ENCODE measurements at places on chromosomes 7 and 10.

DNA sequence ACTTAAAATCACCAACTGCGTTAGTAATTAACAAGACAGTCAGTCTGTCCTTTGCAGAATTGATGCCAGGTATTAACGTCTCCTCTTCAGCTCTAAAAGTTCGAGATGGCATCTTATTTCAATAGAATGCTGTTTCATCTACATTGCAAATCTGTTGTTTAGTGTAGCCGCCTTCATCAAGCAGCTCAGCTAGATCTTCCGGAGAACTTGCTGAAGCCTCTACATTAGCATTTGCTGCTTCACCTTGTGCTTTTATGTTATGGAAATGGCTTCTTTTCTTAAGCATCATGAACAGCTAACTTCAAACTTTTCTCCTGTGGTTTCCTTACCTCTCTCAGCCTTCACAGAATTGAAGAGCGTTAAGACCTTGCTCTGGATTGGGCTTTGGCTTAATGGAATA, 95.5 kb upstream of the FAM20C start:
- DNase-seq, result no peak

- DNase-seq, result no peak
Observed at GRCh38 chr7:45102785-45103712, 8.4 kb downstream of the TBRG4 start.

DNA sequence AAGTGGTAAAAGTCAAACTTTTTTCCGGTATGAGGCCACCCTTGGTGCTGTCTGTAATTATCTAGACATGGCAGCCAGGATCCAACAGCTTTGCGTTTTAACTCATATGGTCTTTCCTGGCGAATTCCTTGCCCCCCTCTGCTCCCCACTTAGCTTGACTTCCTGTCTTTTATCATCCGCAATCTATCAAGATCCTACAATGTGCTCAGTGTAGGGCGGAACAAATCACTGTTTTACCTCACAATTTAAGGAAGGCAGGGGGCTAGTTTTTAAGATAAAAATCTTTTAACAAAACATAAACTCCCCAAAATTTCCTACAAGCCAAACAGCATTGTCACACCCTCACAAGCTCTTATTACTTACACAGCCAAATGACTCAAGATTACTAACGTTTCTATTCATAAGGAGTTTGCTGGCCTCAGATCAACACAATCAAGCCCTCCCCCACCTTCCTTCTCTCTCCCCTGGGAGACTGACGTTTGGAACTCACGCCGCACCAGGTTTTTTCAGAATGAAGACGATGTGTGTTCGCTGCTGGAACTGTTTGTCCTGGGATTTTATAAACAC, 1.3 kb upstream of the CDK14 start:
- DNase-seq, result no peak

DNA sequence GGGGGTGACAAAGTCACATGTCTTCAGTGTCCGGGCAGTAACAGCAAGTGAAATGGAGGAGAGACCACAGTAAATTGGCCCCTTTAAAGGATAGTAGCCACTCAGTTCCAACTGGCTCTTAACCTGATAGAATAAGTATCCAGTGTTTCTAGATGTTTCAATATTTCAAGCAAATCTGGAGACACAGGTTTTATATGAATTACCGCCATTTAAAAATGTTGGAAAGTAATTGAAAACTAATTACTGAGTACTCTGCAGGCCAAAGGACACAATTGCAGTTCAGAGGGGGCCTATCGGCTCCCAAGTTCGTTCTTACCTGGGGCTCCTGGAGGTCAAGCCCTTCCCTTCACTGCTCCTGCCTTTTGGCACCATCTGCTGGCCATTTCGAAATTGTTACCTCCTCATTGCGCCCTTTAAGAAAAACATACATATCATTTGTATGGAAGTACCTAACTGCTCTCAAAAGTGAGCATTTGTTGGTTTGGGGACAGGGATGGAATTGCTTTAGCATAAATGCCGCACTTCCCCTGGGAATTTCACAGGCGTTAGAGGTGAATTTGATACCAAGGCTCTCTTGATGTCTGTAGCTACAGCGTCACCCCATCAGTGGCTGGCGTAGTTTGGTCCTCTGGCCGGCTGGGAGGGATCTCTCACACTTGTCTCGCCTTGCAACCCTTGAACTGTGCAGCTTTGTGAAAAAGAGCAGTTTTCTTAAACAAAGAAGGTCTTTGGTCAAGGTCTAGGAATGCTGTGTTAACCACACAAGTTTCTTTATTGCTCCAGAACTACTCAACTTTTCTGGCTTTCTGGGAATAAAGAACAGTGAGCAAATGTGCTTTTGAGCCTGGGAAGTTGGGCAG, 220.0 kb downstream of the ARHGAP21 start:
- peak; percentile 69 for DNase-seq

GRCh38 chr7:22435720-22436119, 64.3 kb downstream of the STEAP1B start:
- no peak for DNase-seq

DNA sequence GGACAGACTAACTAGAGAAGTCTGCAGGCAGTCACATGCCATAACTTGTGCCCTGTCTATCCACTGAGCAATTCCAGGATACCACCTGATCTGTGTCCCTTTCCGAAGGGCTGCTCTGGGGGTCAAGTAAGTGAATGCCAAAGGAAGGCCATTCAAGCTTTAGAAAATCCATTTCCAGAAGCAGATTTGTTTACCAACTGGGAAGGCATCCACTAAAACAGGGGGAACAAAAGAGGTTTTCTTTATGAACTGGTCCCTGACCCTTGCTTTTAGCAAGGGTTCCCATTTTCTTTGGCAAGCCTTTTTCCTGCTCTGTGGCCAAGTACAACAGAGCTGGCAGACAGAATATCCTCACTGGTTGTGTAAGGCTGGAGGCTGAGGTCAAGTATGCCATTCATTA, 36.5 kb downstream of the ITPRID1 start:
- no peak for DNase-seq

DNA sequence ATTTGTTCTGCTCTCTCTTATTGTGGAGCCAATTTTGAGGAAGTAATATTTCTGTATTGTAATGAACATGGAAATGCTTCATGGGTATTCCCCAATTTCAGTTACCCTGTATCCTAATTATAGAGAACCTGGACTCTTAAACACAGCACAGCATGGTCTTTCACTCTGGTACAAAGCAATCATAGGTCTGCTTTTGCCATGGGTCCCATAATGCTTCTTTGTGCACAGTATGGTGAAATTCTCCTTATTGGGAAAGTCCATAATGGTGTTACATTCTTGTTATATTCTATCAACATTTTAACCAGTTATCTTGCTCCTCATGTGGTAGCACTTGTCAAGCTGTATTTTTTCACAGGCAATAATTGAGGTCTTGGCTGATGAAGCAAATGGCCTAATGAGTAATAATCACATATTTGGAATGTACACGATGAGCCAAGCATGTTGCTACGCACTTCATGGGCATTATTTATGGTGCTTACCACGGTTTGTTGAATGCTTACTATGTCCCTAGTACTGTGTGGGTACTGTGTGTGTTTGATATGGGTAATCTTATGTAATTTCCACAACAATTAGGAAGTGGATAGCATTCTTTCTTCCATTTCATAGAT, 42.9 kb downstream of the PRKG1 start:
- no peak for DNase-seq

DNA sequence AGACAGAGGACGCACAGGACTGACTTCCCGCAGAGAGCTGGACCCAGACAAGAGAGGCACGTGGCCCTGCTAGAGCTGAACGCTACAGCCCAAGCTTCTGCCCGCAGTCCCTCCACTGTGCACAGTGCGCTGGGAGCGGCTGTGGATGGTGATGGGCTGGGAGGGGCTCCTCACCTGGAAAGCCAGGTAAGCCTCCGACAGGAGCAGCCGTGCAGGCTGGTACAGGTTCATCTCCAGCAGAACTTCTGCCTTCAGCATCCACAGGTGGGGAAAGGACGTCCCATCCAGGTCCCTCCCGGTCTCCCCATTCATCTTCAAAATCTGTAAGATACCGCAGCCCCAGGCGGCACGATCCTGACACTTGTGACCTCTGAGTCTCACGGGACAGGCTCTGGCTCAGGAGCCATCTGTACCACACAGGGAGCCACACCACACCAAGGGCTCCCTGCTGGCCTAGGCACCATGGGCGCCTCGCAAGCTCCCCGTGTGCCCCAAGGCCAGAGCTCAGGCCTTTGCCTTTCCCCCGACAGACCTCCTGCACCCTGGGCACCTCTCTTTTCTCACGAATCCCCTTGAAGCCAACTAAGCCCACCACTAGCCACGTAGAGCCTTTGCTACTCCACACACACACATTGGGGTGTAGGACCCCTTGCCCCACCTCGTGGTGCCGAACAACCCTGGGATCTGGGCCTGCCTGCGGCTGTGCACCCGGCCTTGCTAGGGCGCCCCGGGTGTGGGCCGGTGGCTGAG, 76.3 kb downstream of the CFAP46 start:
- no peak for DNase-seq

DNA sequence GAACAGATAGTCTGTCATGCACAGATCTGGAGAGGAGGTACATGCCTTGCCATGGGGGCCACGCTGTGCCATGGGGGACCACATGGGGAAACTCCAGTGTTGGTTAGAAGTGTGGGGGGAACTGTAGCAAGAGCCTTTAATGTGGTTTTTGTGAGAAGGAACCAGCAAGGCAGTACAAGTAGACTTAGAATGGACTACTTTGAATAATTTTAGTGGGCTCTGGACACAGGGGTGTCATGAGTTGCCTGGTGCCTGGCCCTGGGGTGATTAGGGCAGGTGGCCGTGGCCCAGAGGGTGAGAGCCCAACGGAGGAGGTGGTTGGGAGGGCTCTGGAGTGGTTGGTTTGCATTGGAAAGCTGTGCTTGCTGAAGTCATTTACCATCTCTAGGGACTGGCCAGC, 77.2 kb downstream of the CXCL12 start:
- no peak for DNase-seq

DNA sequence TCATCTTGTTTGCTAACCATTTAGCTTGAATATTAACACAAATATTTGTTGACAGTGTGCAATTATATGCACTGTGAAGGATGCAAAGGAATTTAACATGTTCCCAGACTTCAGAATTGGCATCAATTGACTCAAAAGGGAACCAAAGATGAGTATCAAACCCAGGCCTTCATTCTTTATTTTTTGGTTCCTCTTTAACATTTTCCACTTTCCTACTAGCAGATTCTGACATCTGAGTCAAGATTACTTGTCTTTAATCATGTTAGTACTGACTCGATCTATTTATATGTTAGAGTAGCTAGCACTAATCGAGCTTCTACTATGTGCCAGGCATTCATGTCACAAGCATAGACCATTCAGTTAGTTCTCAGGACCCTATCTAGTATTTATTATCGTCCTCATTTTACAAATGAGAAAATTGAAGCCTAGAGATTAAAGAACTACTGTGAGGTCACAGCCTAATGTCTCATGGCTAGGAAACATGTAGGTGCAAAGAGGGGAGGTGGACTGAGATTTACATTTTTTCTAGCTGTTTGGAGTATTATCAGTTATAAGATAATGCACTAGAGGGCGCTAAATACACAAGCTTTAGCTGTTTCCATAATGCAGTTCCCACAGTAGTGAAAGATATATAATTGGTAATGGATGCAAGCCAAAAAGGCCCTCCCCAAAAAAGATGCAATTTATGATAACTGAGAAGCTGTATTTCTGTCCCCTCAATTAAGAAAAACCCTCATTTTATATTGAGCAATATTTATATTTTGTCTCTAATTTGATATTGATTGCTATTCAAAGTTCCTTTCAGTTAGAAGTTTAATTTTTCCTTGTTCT, 32.9 kb upstream of the KMT2E start:
- DNase-seq, result peak; percentile 79

DNA sequence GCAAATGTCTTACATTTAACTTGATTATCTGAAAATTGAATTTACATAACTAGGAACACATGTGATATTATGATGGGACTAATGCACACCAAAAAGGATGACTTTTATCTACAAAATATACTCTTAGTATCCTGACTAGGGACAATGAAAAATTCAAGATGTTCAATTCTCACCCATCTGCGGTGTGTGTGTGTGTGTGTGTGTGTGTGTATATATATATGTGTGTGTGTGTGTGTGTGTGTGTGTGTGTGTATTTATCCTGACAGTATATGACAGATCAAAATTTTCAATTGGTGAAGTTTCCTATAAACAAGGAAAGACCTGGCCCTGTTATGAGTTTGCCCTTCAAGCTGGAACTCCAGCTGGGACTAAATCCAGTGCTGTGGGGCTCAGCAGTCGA, 40.3 kb upstream of the MET start:
- no peak for DNase-seq

DNA sequence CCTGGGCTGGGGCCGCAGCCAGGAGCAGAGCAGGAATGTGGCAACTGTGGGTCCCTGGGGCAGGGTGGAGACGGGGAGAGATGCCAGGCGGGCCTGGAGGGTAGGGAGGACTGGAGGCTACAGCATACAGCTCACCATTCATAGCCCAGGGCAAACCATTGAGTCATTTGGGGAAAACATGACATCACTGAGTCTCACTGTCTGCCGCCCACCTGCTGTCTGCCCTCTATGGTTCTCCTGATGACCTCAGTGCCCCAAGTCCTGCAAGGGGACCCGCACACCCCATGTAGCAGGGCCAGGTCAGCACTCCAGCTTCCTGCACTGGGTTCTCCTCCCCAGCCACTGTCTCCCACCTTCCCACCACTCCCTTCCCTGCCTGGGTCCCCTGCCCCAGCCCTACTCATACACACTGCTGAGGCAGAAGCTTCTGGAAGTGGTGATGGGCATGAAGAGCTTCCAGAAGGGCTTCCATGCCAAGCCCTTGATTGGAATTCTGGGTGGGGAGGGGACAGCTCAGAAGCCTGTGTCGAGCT, 10.4 kb downstream of the CHST3 start:
- DNase-seq, result no peak

- DNase-seq, result no peak
Observed at GRCh38 chr10:132628966-132629900, 91.6 kb downstream of the INPP5A start.

DNA sequence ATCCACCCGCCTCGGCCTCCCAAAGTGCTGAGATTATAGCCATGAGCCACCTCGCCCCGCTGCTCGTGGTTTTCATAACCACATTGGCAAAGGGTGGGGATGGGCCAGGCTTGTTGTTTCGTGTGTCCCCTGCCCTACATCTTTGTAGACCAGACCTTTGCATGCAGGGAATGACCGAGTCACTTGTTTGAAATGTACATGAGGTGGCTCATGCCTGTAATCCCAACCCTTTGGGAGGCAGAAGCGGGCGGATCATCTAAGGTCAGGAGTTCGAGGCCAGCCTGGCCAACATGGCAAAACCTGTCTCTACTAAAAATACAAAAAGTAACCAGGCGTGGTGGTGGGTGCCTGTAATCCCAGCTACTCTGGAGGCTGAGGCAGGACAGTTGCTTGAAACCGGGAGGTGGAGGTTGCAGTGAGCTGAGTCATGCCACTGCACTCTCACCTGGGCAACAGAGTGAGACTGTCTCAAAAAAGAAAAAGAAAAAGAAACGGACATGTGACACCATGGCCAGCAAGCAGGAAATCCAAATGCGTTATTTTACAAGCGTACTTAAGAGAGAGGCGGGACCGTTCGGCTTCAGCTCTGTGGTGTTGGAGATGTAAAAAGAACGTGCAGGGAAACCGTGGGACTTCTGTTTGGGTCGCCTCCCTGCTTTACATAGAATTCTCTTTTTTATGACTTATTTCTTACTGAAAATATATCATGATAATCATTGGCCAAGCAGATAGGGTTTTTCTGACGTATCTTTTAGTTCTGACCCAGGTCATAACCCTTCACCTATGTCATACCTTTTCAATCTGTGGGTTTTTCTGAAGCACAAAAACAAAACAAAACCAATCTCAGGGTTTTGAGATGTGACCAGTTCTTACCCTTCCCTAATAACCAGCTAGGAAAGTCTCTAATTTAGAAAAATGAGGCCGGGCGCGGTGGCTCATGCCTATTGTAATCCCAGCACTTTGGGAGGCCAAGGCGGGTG, 45.1 kb downstream of the WIPI2 start:
- no peak for DNase-seq

- no peak for DNase-seq
Observed at GRCh38 chr7:122137251-122138077, 6.6 kb downstream of the AASS start.

Measured in RPMI8226 (cell line).